NCI-H774 (cell line): ENCODE measurements at places on chromosomes 2 and 18.

DNA sequence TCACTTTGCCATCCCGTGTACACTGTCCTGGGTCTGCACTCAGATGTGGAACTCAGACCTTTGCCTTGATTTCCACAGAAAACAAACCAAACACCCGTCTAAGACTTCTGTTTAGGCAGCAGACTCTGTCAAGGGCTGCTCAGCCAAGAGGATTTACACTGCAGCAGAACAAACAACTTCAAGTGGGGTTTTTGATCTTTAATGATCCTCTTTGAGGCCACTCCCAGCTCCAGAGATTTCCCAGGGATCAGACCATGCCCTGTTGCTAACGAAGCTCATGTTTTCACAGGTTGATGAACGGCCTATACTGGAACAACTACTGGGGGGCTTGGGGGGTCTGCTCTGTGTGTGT, 52.5 kb upstream of the LGALSL start:
- DNase-seq, result peak; percentile 33

- no peak for DNase-seq
These were observed 9.6 kb downstream of the CROCC2 start for GRCh38 chr2:240915526-240916341.

- DNase-seq, result no peak
These were observed 114.3 kb upstream of the MCFD2 start for GRCh38 chr2:47029737-47030524.

GRCh38 chr2:44559108-44559507, 197.4 kb downstream of the CAMKMT start:
- no peak for DNase-seq

GRCh38 chr2:15670981-15671380, 79.3 kb downstream of the DDX1 start:
- DNase-seq, result no peak

- no peak for DNase-seq
These were observed 64.3 kb downstream of the BABAM2 start for GRCh38 chr2:27954771-27955383.

GRCh38 chr2:25021791-25022362, 20.0 kb upstream of the EFR3B start:
- DNase-seq, result no peak

GRCh38 chr2:46510598-46511177, 31.3 kb downstream of the TMEM247 start:
- no peak for DNase-seq

DNA sequence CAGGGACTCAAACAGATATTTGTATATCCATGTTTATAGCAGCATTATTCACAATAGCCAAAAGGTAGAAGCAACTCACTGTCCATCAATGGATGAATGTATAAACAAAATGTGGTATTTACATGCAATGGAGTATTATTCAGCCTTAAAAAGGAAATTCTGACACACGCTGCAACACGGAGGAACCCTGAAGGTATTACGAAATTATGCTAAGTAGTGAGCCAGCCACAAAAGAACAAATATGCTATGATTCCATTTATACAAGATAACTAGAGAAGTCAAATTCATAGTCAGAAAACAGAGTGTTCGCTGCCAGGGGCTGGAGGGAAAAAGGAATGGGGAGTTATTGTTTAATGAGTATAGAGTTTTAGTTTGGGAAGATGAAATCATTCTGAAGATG, 61.0 kb upstream of the CDKL4 start:
- DNase-seq, result no peak

- no peak for DNase-seq
These were observed 36.8 kb upstream of the VPS54 start for GRCh38 chr2:64056021-64056420.

- no peak for DNase-seq
These were observed 180.6 kb downstream of the IRS1 start for GRCh38 chr2:226618875-226619605.

- DNase-seq, result no peak
These were observed 48.3 kb downstream of the SLC66A2 start for GRCh38 chr18:79903071-79903635.

DNA sequence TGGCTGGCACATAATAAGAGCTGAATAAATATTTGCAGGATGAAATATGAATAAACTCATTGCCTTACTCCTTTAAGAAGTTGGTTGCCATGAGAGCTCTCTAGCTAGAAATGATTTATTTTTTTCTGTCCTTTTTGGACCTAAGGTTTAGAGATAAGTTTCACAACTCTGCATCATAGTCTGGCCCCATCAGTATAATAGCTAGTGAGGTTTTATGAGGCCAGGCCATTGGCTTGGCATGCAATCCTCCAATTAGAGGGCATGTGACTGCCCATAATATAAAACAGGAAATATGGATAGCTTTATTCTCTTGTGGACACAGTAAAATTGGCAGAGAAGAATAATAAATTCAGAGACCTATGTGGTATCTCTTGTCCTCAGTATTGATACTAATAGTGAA, 26.2 kb upstream of the INSIG2 start:
- DNase-seq, result no peak

GRCh38 chr2:140918426-140918825, 1212.4 kb downstream of the LRP1B start:
- DNase-seq, result no peak

- DNase-seq, result no peak
These were observed 104.0 kb upstream of the MGAT5 start for GRCh38 chr2:134149904-134150303.
